Fibroblast of lung (primary cell): ENCODE measurements at places on chromosomes 2 and 18.

- no peak for DNase-seq
Measured at GRCh38 chr2:136444323-136444722, 321.0 kb upstream of the THSD7B start.

DNA sequence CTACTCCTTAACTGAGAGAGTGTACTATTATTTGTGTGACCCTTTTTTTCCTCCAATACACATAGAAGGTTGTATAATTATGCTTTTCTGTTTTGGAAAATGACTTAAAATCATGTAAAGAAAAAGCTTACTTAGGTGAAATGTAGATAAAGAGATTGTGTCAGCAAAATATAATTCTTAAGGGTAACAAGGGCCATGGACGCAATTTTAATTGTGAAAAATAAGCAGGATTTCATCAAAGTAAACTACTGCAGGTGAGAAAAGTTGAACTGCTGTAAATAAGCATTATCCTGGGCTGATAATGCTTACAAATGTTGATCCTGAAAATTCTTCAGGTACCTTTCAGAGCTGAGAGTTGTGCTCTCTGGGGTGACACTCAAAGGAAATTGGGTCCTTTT is 141.5 kb downstream of the RPIA start:
- no peak for DNase-seq

DNA sequence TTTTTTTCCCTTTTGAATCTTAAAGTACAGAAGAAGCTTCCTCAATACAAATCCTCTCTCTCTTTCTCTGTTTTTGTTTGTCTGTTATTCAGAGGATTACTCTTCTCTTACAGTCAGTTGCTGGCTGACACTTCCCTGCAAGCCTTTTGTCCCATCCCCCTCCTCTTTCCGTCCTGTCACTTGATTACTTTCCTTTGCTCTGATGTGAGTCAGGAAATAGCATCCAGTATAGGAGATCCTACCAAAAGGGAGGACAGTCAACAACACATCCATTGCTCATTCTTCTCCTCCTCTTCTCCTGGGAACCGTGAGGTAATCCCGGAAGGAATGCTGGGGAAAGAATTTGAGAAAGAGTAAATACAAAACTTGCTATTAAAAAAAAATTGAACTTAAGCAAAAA is 79.3 kb upstream of the SCN7A start:
- peak; percentile 64 for DNase-seq

DNA sequence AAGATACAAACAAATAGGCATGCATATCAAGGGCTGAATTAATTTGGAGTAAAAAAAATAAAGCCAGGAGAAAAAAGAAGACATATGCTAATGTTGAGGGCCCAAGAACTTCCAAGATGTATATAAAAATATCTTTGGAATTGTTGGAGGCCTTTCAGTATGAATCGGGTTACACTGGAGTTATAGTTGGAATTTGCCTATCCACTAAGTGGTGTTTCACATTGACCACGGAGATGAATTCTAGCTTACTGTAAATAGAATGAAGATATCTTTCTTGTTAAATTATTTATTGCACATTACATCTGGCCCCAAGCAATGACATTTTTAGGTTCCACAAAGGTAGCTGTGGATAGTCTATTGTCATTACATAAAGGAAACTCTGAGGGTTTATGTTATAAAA is 38.5 kb upstream of the TRIB2 start:
- no peak for DNase-seq

GRCh38 chr18:1014951-1015624 is 110.4 kb downstream of the ADCYAP1 start:
- no peak for DNase-seq

- DNase-seq = no peak
Measured at GRCh38 chr2:241007111-241007510, 8.7 kb downstream of the SNED1 start.

- DNase-seq = peak; percentile 71
Measured at GRCh38 chr2:60553495-60554073, at the start of gene BCL11A. Gene BCL11A, minus strand, starts transcription at chr2:60553654. Its CDS starts 384 bp downstream, at chr2:60553270.

GRCh38 chr2:75560022-75560767 is 544 bp downstream of the EVA1A start:
- peak; percentile 51 for DNase-seq

DNA sequence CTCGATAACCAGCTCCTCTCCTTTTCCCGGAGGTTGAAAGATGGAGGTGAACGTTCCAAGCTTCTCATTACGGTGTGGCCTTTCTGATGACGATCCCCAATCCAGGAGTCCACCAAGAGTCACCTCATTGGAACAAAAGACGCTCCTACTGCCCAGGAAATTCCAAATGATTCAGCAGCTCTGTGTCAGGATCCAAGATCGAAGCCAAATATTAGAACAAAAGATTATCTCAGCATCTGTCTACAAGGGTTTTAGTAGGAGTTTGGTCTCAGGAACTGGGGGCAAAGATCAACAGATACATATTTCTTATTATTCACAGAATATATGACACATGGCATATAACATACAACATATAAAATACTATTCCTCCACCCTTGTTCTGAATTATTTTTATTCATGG is 161.1 kb upstream of the RAB12 start:
- DNase-seq = no peak

- DNase-seq = no peak
Measured at GRCh38 chr2:95014126-95014708, 11.3 kb upstream of the MAL start.

DNA sequence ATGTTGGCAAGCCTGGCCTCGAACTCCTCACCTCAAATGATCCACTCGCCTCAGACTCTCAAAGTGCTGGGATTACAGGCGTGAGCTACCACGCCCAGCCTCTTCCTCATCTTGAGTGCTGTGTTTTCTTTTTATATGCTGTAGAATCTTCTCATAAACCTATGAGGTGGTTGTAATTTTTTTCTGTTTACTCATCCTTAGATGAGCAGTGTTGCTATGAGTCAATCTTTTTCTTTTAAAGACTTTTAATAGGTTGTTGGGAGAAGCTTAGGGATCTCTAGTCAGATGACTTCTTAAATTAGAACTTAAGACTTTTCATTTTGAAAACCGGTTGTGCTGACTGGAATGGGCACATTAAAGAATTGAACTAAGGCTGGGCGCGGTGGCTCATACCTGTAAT is 8.7 kb upstream of the AAK1 start:
- DNase-seq = peak; percentile 51

- DNase-seq = peak; percentile 6
Measured at GRCh38 chr18:4433717-4434116, 21.4 kb downstream of the DLGAP1 start.

- peak; percentile 50 for DNase-seq
Measured at GRCh38 chr18:23662309-23663263, at the start of gene ANKRD29. Gene ANKRD29, minus strand, starts transcription at chr18:23662911. Its CDS starts 181 bp downstream, at chr18:23662730.

DNA sequence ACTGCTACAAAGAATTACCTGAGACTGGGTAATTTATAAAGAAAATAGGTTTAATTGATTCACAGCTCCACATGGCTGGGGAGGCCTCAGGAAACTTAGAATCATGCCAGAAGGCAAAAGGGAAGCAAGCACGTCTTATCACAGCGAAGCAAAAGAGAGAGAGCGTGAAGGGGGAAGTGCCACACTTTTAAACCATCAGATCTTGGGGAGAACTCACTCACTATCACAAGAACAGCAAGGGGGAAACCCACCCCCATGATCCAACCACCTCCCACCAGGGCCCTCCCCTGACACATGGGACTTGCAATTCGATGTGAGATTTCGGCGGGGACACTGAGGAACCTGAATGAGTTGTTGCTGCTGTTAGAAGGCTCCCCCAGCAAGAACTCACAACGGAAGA is 220.2 kb upstream of the PIEZO2 start:
- DNase-seq = no peak

DNA sequence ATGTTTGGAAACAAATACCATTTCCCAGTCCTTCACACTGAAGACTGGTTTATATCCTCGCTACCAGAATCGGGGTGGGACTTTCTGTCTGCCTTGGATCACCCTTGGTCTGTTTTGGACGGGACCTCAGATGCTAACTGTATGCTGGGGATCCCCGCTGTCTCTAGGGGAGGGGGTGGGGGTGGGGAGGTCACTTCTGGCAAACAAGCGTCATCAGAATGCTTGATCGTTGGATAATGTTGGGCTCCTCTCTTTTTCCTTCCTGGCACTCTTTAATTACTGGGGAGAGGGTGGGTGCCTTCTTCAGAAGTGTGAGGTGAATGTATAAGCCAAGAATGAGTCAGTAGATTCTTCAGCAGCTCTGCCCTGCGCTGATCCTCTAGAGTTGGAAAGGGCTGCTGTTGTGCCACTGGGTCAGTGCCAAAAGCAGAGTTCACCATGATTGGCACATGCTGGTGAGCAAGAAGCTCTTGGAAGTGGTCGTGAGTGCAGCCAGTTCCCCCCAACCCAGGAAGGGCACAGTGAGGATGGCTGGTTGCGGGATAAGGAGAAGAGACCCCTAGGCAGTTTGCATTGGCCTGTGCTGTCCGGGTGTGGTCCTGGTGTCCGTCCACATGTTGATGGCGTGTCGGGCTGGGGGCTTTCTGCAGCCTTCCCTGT is 32.2 kb downstream of the DGKD start:
- DNase-seq = peak; percentile 69

GRCh38 chr2:14330884-14331283 is 301.6 kb upstream of the LRATD1 start:
- no peak for DNase-seq

DNA sequence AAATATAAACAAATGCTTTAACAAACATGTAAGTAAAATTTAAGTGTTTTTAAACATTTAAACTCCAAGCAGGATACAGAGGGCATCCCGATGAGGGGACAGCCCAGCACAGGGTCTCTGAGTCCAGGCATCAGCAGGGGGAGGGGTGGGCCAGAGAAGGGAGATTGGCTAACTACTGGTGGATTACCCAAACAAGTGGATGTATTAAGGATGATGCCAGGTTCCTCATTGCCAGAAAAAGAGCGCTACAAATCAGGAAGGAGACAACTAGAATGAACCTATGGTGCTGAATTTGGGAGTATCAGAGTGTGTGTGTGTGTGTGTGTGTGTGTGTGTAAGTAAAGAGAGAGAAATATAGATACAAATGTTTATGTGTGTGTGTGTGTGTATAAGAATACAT is 162.0 kb upstream of the RMP24 start:
- no peak for DNase-seq

- DNase-seq = peak; percentile 98
Measured at GRCh38 chr18:43934781-43935471, 657.6 kb upstream of the SYT4 start.

- DNase-seq = no peak
Measured at GRCh38 chr2:224400886-224401632, 848 bp downstream of the FAM124B start.

GRCh38 chr2:190340369-190340768 is 3.0 kb upstream of the INPP1 start:
- DNase-seq = peak; percentile 21

GRCh38 chr2:149972066-149972465 is 384.5 kb upstream of the MMADHC start:
- DNase-seq = peak; percentile 63

DNA sequence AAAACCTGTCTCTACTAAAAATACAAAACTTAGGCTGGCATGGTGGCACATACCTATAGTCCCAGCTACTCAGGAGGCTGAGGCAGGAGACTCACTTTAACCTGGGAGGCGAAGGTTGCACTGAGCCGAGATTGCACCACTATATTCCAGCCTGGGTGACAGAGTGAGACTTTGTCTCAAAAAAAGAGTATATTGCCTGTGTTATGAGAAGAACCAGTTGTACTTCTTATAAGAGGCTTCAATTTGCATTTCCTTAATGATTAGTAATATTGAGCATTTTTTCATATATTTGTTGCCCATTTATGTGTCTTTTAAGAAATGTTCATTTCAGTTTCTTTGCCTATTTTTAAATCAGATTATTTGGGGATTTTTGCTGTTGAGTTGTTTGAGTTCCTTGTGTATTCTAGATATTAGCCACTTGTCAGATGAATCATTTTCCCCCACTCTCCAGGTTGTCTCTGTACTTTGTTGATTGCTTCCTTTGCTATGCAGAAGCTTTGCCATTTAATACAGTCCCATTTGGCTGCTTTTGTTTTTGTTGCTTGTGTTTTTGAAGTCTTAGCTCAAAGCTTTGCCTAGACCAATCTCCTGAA is 75.8 kb upstream of the LRPPRC start:
- DNase-seq = no peak

DNA sequence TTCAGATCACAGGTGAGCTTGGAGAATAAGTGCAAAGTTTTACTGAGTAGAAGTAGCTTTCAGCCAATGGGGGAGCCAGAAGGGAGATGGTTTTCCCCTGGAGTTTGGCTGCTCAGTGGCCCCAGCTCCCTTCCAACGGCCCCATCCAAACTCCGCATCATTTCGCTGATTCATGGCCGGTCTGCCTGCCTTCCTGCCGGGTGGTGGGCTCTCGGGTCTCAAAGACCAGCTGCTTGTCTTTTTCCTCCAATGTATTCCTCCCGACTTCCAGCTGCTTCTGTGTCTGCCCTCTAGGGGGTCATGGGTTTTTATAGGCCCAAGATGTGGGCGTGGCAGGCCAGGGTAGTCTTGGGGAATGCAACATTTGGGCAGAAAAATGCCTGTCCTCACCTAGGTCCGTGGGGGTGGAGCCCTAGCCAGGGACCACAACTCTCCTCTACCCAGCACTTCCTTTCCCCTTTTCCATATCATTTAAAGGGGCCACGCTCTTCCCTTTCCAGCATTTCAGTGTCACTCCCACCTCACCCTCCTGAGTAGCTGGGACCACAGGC is 73.5 kb downstream of the MEX3C start:
- no peak for DNase-seq

DNA sequence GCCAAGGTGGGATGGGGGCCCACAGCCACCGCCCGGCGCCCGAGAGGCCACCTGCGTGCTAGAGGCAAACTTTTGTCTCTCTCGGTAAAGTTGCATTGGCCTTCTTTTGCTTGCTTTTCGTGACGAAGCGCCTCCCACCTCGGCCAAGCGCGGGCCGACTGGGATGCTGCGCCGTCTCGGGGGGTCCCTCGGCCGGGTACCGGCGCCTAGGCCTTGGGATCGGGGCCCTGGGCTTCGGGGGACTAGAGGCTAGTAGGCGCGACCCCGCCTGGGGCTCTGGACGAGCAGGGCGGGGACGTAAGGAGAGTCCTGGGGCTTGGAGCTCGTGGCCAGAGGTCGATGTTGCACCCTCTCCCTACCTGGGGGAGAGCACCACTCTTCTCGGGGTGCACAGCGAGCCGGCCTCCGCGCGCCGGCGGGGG is 545 bp downstream of the GLI2 start:
- no peak for DNase-seq

- peak; percentile 24 for DNase-seq
Measured at GRCh38 chr2:194203898-194204297, 1453.1 kb upstream of the SLC39A10 start.

GRCh38 chr2:208363485-208363884 is 43.1 kb upstream of the PTH2R start:
- peak; percentile 68 for DNase-seq

- DNase-seq = no peak
Measured at GRCh38 chr2:210226223-210226622, 976 bp upstream of the ACADL start.
